ENCODE measurements at places on chromosomes 3 and 15. TPM values are rescaled to one million over a fixed set of nuclear protein-coding genes. Genes with fewer than 3 reads are reported as not detected.

The SMC4 gene
- total RNA-seq, result 216 TPM

The UBAP1L gene
- 3.2 TPM for total RNA-seq

The SLC22A14 gene
- total RNA-seq, result not detected

The TGM5 gene
- total RNA-seq, result not detected

The C3orf49 gene
- total RNA-seq, result not detected

The INSYN1 gene
- total RNA-seq, result not detected

The DPPA2 gene
- total RNA-seq, result not detected

The MTMR10 gene
- 10.1 TPM for total RNA-seq

The MME gene
- total RNA-seq, result 0.23 TPM

The CCR1 gene
- 0.14 TPM for total RNA-seq

The GPR62 gene
- not detected for total RNA-seq
